ENCODE measurements at places on chromosomes 13 and 19.

- no peak for DNase-seq
Observed at GRCh38 chr19:33622505-33622808, 704 bp downstream of the CHST8 start.

DNA sequence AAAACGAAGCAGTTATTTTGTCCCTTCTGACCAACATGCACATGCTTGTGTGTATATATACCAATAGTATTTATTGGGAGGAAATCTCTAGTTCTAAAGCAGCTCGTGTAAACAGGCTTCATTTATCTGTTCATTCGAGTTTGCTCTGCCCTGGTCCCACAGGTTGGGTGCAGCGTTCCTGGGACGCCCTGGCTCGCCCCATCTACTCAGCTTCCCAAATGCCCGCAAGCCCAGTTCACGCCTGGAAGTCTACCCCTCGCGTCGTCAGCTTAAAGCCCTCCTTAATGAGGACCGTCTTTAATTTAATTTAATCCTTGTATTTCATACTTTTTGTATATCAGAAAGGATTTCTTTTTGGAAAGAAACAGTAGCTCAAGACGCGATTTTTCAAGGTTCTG is 604 bp downstream of the THSD1 start:
- no peak for DNase-seq

DNA sequence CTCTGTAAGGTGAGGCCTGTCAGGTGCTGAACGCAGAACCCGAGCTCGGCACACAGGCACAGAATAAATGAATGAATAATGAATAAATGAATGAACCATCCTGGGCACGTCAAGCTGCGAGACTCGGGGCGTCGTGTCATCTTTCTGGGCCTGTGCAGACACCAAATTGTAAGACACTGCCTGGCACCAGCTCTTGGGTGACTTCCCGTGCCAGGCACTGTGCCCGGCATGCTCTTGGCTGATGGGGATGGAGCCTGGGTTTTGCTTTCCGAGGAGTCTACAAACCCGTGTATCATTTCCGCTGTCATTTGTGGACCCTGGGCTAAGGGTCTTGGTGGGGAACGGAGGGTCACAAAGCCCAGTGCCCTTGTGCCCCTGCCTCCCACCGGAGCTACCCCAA is 43.9 kb downstream of the CELF5 start:
- DNase-seq: no peak

- DNase-seq: no peak
Observed at GRCh38 chr13:50104493-50104892, 89.2 kb downstream of the KCNRG start.

DNA sequence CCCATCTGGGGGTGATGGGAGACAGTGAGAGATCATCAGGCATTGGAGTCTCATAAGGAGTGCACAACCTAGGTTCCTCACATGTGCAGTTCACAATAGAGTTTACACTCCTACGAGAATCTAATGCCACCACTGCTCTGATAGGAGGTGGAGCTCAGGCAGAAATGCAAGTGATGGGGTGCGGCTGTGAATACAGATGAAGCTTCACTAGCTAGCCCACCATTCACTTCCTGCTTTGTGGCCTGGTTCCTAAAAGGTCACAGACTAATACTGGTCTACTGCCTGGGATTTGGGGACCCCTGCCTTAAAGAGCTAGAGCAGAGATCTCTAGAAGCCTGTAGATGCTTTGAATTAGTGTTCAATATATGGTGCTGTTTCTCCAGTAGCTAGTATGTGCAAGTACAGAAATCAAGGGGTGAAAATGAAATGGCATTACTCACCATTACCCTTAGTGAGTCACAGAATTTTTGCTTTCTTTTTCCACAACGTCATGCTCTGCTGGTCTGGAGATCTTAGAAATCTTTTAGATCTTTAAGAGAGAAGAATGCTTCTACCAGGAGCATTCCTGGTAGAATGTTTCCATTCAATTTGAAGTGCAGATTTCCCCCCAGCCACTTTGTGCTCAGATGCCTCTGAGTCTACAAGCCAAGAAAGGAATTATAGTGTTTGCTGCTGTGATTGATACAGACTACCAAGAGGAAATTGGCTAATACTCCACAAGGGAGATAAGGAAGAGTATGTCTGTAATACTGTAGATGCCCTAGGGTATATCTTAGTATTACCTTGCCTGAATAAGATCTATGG is 2301.2 kb downstream of the PCDH9 start:
- peak; percentile 68 for DNase-seq

DNA sequence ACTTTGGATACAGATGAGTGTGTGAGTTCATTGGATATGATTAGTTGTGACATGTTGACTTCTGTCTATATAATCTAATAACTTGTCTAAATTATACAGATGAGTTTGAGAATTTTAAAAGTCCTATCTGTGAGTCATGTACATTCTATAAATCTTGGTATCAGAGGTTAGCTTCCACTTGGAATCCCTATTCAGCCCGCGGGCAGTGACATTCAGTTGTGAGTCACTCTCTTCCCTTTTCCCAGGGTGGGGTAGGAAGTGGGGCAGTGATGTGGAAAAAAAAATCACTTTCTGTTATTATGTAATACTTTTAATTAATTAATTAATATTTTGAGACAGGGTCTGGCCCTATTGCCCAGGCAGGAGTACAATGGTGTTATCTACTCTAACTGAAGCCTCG is 33.0 kb upstream of the ZNF808 start:
- no peak for DNase-seq

- no peak for DNase-seq
Observed at GRCh38 chr13:44231786-44232516, 141.7 kb upstream of the SERP2 start.

DNA sequence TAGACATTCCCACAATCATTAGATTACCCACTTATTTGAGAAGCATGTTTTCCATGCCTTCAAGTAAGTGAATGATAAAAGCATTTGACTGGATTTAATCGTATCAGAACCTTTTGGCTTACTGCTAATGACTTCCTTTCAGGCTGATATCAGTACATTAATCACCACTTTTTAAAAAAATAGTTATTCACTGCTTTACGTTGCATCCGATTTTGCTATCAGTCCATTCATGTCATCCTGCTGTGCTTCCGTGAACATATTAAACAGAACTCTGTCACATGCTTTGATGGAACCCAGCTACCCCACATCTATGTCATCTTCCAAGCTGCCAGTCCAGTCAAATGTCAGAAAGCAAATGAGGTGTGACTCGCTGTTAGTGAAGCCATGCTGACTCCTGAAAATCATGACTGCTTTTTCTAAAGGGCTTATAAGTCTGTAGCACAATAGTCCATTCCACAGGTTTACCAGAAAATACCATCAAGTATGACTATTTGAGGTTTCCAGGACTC is 440.9 kb downstream of the IRS2 start:
- no peak for DNase-seq

GRCh38 chr13:45468635-45469034 is 3.9 kb downstream of the COG3 start:
- DNase-seq: peak; percentile 34

DNA sequence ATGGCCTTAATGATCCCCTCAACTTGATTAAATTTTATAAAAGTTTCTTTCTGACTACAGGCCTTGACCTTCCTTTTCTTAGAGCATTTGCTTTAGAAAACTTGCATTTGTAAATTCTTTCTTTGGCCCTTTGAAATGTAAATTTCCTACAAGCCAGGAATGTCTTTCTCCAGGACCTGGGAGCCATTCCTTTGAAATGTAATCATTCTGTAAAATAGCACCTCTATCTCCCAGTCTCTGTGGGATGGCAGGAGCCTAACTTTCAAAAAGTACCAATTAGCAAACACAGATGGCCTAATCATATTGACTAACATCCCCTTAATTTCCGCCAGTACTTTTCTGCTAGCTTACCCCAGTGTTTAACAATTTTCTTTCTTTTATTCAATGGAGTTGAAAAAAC is 1394.2 kb upstream of the ATXN8OS start:
- no peak for DNase-seq

DNA sequence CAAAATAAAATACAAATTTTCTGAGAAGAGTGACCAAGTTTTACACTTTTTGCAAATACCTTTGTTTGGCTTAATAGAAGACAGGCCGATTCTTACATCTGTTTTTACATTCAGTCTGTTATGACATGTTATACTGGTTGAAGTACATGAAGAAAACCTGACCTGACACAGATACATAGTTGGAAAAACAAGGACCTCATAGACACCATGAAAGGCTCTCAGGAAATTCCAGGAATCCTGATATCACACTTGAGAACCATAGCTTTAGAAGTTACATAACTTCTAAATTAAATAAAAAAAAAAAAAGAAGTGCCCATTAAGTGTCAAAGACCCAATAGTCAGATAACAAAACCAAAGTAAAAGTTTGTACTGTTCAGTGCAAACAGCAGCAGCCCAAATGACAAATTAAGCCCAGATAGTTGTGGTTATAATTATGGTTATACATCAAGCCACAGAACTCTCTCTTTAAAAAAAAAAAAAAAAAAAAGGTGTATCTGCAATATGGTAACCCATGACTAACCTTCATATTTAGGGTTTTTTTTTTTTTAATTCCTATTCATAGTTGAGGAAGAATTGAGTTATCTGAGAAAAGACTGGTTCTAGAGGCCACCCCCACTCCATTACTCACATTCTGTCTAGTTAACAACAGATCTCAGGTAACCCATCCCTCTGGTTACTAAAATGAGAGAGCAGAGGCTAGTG is 19.8 kb downstream of the RBM26 start:
- peak; percentile 22 for DNase-seq

DNA sequence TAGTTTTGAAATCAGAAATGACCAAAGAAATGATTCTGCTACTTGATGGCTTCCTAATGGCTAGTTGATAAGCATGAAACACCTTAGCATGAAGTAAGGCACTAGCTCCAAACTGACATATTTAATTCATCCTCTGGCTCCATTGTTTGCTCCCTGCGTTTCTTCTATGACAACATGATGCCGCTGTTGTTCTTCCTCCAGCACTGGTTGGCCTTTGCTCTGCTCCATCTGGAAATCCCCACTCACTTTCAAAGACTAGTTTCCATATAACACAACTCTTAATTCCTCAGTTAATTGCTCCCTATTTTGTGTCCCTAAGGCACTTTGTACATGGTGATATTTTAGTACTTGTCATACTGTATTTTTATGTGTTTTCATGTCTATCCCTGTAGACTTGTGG is 151.6 kb downstream of the GPC6 start:
- DNase-seq: no peak

GRCh38 chr19:15357906-15358305 is 21.7 kb downstream of the AKAP8 start:
- DNase-seq: no peak

DNA sequence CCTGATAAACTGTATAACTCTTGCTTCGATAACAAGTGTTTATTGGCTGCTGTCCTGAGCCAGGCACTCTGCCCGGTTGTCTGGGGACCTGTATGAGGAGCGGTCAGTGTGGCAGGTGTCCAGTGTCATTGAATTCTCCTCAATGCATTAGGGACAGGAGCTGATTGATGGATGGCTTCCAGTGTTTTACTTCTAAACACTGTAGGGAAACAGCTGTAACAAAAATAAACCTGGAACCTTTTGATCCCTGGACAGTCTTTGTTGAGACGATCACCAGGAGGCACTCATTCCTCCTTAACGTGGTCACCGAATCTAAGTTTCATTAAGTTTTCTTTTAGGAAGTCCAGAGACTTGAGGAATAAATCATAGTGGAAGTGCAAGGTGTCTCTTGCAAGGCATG is 17.9 kb downstream of the UBAC2 start:
- DNase-seq: no peak

GRCh38 chr19:54481326-54481930 is 8.3 kb upstream of the CDC42EP5 start:
- peak; percentile 66 for DNase-seq

All from GM12865 (cell line).